Substantia nigra (tissue), 51 donors: ENCODE measurements at places on chromosomes 6 and 20.

DNA sequence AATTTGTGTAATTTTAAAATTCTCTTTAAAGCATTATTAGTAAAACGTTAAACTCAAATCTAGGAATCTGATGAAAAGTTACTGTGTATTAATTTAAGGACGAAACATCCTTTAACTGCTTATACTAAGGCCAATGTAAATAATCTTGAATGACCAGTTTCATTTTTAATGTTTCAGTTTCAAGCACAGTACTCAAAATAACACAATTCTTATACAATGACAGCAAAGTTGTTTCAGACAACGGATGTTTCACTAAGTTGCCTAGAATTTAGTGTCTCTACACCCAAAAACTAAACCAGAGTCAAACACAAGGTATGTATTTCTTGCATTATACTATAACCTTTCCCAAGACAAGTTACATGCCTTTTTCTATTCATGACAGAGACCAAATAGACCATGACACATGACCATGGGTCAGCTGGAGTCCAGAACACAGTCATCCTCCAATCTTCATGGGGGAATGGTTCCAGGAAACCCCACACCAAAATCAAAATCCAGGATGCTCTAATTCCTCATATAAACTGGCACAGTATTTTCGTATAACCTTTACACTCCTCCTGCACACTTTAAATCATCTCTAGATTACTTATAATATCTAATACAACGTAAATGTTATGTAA is 7.7 kb downstream of the PHIP start:
- DNase-seq: no peak

DNA sequence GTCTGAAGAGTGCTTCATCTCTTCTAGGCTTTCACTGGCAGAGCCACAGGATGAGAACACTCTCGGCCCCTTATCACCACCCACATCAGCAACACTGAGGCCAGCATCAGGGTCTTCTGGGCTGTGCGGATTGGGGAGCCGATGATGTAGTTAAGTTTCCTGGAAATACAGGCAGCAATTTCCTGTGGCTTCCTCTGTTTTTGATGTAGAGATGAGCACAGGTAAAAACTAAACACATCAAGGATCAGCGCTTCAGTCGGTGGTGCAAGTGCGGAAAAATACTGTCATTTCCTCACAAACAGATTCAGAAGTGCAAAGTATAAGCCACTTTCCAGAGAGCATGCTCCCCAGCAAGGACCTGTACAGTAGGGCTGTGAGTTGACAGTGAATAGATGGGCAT is 62.6 kb downstream of the BACH2 start:
- DNase-seq: no peak

GRCh38 chr6:106027758-106028157 is 58.4 kb upstream of the PRDM1 start:
- no peak for DNase-seq

- no peak for DNase-seq
Observed at GRCh38 chr6:139448051-139448649, 73.7 kb upstream of the CITED2 start.

DNA sequence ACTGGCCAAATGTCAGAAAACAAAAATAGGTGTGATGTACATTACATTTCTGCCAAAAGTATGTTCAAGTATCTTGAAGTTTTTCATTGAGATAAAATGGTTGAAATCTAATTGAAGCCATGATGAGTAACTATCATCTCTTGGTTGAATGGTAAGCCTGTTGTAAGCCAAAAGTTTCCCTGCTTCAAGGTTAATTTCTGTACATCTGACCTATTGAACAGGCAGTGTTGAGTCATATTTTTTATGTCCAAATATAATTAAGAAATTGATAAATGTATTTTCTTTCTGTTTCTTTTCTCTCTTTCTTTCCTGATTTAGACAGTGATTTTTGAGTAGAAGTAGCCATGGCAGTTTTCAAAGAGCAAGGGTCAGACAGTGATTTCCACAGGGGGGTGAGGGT is 4.4 kb downstream of the RREB1 start:
- no peak for DNase-seq

DNA sequence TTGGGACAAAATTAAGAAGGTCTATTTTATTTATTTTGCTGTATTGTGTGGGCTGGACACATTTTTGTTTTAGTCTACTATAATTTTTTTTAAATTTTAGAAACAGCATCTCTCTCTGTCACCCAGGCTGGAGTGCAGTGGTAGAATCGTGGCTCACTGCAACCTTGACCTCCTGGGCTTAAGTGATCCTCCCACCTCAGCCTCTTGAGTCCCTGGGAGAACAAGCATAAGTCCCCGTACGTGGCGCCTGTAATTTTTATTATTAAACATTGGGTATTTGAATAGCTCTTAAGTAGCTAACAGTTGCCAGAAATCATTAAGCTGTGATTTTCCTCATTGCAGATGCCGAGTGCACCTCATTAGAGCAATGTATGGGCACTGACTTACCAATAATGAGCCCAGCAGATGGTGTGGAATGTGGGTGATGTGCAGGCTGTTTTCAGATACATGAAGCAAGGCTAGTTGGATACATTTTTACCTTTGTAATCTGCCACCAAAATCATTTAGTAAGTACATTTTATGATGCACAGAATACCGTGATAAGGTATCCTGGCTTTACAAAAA is 10.3 kb upstream of the MAS1 start:
- no peak for DNase-seq

DNA sequence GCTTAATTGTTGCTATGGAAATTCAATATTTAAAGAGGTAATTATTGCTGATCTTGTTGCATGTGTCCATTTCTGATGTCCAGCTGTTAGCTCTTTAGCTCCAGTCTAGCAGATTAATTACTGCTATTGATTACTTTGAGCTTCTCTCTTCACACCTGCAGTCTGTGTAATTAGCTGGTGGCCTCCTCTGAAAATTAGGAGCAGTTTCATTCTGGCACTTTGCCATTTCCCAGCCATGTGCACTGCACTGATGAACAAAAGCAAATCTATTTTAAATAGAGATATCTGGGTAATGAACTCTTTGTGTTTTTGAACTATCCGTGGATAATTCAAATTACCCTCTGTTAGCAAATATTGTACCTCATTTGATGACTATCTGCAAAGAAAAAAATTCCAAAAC is 275.9 kb downstream of the RNF144B start:
- DNase-seq: no peak

GRCh38 chr6:156691018-156691417 is 86.2 kb upstream of the ARID1B start:
- no peak for DNase-seq

DNA sequence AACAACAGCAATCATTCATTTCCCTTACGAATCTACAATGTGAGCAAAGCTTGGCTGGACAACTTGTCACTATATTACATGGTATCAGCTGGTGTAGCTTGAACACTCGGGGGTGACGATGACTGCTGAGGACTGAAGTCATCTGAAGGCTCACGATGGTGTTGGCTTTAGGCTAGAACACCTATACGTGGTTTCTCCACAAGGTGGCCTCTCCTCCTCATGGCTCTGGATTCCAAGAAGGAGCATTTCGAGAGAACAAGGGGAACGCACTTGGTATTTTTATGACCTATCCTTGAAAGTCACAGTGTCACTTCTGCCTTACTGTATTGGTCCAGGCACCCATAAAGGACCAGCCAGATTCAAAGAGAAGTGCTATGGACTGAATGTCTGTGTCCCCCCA is 37.5 kb upstream of the ADGRF1 start:
- no peak for DNase-seq

- DNase-seq: no peak
Observed at GRCh38 chr6:22473991-22474682, 95.2 kb upstream of the HDGFL1 start.

GRCh38 chr20:39290575-39290974 is 328.4 kb downstream of the DHX35 start:
- DNase-seq: no peak

DNA sequence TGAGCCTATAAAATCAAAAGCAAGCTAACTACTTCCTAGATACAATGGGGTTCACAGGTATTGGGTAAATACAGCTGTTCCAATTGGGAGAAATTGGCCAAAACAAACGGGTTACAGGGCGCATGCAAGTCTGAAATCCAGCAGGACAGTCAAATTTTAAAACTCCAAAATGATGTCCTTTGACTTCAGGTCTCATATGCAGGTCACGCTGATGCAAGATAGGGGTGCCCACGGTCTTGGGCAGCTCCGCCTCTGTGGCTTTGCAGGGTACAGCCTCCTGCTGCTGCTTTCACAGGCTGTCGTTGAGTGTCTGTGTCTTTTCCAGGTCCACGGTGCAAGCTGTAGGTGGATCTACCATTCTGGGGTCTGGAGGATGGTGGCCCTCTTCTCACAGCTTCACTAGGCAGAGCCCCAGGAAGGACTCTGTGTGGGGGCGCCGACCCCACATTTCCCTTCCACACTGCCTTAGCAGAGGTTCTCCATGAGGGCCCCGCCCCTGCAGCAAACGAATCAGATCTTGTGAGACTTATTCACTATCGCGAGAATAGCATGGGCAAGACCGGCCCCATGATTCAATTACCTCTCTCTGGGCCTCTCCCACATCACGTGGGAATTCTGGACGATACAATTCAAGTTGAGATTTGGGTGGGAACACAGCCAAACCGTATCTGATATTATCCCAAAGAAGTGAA is 11.9 kb upstream of the SMIM29 start:
- no peak for DNase-seq

DNA sequence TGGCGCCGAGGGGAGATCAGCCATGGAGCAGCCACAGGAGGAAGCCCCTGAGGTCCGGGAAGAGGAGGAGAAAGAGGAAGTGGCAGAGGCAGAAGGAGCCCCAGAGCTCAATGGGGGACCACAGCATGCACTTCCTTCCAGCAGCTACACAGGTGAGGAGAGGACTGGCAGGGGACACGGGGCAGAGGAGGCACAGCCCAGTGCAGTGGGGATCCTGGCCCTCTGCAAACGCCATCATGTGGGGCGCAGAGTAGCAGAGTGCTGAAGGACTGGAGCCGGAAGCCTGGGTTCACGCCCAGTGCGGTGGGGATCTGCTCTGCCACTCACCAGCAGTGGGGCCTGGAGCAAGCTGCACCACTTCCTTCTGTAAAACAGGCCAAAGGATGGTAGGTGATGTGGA is 41.1 kb upstream of the FANCE start:
- DNase-seq: no peak

GRCh38 chr20:25269833-25270170 is 21.9 kb downstream of the PYGB start:
- no peak for DNase-seq

DNA sequence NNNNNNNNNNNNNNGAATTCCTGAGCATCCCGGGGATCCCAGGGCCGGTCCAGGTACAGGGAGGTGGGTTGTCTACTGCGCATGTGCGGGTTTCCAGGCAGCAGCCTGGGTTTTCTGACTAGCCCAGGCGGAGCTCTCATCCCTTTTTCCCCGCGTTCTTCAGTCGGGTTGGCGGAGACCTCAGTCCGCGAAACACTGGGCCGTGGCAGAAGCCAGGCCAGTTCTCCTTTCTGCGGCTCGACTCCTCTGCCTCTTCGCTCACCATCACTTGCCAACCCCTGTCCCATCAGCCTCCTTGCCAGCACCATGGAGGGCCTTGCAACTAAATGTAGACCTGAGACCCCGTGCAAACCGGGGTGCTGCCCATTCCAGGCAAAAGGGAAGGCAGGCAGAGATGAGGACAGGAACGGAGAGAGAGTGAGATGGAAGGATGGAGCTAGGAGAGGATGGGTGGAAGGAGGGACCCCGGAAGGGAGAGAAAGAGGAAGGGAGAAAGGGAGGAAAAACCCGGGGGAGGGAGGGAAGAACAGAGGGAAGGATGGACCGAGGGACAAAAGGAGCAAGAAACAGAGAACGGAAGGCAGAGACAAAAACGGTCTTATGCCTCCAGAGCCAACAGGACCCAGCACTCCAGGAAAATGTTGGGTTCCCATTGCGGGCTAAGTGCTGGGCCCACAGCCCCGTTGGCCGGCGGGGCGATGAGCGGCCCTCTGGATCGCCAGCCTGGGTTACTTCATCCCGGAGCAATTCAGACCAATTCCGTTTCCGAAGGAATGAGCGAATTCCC is 445.4 kb upstream of the DEFB115 start:
- DNase-seq: no peak
